HS-5 (cell line): ENCODE measurements at places on chromosomes 7 and 10.
A peak's percentile ranks its signal among the peaks of the same experiment; 100 is the strongest.

- no peak for DNase-seq
Measured at GRCh38 chr10:51367127-51367526, 292.8 kb downstream of the PRKG1 start.

DNA sequence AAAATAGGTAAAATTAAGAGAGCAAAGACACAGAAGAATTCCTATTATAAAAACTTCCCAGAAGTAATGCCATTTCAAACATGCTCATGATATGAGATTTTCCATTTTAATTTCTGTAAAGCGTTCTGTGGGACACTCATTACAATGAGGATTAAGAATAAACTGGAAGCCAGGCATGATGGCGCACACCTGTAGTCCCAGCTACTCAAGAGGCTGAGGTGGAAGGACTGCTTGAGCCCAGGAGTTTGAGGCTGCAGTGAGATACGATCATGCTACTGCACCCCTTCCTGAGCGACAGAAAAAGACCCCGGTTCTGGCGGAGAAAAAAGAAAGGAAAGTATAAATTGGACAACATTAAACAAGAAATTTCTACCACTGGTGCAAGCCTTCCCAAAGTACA is 1.5 kb downstream of the DNA2 start:
- no peak for DNase-seq

GRCh38 chr10:101834341-101834740 is 9.3 kb downstream of the KCNIP2 start:
- DNase-seq: no peak

- no peak for DNase-seq
Measured at GRCh38 chr7:35313575-35313974, 59.7 kb upstream of the TBX20 start.

GRCh38 chr10:34539533-34540315 is 275.4 kb downstream of the PARD3 start:
- no peak for DNase-seq

- no peak for DNase-seq
Measured at GRCh38 chr10:51231754-51232153, 157.5 kb downstream of the PRKG1 start.

DNA sequence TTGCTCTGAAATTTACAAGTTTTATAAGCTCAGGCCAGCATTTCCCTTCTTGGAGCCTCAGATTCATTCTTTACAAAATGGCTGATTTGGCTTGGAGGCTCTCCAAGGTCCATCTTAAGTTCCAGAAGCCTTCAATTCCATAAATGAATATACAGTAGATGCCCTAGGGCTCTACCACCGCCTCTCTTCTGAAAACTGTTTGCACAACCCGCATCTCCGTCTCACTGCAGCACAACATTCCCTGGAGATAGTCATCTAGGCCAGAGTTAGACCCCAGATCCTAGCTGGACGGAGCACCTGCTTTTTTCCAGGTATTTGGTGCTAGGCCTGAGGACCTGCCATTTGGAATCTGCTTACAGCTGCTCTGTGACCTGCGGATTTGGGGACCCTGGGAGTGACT is 50.5 kb upstream of the NRP1 start:
- DNase-seq: no peak

DNA sequence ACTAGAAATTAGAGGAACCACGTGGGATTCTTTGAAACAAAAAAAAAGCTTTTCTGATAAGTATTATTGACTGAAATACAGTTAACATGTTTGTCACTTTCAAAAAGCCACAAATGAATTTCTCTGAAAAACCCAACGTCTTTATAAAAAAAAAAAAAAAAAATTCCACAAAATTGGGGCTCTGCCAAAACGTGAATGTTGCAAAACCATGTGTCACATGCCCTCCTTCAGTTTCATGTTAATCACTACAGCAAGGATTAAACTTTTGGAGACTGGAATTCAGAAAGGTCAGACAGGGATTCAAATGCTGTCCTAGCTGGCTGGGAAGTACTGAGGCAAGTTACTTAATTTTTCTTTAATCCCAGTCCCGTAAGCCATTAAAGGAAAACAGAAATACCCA is 278.0 kb upstream of the KLF14 start:
- peak; percentile 55 for DNase-seq

- peak; percentile 88 for DNase-seq
Measured at GRCh38 chr10:117541909-117542705, 439 bp upstream of the EMX2 start.

- no peak for DNase-seq
Measured at GRCh38 chr7:153847828-153848227, 204.4 kb upstream of the DPP6 start.

GRCh38 chr7:98211676-98212531 is 665 bp downstream of the BHLHA15 start:
- DNase-seq: no peak

- no peak for DNase-seq
Measured at GRCh38 chr7:72435925-72436480, 23.9 kb upstream of the CALN1 start.

GRCh38 chr7:5494683-5495561 is 71.3 kb upstream of the TNRC18 start:
- DNase-seq: no peak

GRCh38 chr10:112753961-112754411 is 196.1 kb upstream of the TCF7L2 start:
- no peak for DNase-seq

DNA sequence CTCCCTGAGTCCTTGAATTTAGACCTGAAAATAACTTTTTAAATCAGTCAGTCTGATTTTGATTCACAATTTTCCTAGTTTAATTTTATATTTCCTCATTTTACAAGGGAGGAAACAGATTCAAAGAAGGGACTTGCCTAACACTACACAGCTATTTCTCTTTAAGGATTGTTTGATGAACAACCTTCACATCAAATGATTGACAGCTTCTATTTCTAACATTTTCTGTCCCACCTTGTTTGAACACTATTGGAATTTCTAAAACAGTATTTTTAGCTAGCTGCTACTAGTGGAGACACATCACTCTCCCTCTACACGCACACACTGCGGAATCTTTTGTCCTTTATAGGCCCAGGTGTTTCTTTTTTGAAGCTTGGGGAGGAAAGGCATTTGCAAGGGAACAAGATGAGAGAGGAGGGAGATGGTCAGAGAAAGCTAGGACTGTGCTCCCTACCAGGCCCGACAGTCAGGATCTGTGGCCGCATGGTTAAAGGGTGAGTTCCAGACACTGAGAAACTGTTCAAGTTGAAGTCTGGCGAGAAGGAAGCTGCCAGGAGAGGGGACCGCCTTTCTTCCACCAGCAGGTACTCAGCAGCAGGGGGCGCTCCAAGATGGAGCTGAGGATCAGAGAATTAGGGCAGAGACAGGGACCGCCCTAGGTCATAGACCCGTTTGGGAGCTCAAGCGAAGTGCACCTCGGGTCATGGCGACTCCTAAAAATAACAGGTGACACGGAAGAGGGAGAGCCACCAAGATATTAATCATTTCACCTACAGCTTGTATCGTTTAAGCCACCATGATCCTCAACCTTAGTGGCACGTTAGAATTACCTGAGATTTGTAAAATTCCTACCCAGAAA is 49.7 kb downstream of the DNAJC12 start:
- no peak for DNase-seq
